ENCODE measurements at places on chromosomes 1 and 21. TPM values are rescaled to one million over a fixed set of nuclear protein-coding genes. Genes with fewer than 3 reads are reported as not detected.

- no peak for DNase-seq
Measured at GRCh38 chr1:221998781-221999180, 256.9 kb upstream of the DUSP10 start.

DNA sequence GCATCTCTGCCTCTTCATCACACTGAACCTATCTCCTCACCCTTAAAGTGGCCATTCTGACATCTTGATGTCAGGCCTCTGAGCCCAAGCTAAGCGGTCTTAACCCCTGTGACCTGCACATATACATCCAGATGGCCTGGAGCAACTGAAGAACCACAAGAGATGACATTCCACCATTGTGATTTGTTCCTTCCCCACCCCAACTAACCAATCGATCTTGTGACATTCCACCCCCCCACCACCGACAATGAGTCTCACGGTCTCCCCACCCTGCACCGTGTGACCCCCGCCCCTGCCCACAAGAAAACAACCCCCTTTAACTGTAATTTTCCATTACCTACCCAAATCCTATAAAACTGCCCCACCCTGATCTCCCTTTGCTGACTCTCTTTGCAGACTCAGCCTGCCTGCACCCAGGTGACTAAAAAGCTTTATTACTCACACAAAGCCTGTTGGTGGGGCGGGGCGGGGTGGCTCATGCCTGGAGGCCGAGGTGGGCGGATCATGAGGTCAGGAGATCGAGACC is 21.0 kb upstream of the PINK1 start:
- DNase-seq = no peak

DNA sequence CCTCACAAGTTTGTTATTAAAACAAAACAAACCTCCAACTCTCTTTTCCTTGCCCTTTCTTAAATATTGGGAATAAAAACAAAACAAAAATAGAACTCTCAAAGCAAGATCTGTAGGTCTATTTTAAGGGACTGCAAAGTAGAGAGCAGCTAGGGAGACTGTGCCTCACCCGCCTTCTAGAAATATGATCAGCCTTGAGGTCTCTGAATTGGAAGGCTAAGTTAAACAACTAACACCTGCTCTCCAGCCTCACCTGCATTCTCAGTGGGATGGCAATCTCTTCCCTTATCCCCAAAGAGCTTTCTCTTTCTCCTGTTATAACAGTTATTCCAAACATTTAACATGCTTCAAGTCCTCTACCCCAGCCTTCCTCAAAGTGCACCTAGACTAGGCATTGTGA is 75.5 kb upstream of the TNR start:
- DNase-seq = no peak

DNA sequence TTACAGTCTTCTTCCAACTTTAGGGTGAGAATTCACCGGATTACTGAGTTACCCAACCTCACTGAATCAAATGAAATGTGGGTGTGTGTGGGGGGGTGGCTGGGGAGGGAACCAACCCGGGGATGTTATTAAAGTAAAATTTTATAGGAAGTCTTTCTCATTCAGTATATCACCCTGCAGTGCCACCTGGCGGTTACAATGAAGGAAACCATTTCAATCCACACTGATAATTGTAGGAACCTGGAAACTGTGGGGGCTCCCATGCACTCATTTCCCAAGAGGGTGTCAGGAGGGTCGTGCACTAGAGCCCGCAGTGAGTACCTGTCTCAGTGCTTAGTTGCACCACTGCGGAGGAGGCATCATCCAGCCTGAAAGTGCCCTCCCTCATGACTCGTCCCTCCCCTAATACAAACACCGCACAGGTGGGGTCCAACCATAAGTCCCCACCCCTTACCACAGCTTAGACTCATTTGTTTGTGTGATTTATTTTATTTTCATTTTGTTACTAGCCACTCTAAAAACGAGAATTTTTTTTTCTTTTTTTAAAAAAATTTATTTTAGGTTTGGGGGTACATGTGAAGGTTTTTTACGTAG is 29.1 kb upstream of the IGSF5 start:
- DNase-seq = peak; percentile 58

DNA sequence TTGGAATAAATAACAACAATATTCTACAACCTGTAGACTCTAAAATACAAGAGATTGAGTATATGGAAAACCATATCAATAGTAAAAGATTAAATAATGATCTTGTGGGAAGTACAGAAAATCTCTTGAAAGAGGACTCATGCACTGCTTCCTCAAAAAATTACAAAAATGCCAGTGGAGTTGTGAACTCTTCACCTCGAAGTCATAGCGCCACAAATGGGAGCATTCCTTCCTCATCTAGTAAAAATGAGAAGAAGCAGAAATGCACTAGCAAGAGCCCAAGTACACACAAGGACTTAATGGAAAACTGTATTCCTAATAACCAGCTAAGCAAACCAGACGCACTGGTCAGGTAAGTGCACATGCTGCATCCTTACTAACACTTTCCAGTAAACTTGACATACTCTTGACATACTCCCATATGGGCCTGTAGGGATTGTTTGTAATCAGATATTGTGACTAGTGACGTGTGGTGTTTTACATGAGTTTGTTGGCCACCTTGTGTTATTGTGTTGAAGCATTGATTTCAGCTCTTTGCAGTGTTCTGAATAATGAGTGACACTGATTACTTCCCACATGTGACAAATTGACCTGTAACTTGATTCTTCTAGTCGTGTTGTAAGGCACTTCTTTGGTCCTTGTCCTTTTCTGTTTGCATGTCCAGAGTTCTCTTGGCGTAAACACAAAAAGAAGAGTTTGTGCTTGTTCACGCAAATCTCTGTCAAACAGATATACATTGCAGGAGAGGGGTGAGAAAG is 28.0 kb downstream of the MACO1 start:
- no peak for DNase-seq

DNA sequence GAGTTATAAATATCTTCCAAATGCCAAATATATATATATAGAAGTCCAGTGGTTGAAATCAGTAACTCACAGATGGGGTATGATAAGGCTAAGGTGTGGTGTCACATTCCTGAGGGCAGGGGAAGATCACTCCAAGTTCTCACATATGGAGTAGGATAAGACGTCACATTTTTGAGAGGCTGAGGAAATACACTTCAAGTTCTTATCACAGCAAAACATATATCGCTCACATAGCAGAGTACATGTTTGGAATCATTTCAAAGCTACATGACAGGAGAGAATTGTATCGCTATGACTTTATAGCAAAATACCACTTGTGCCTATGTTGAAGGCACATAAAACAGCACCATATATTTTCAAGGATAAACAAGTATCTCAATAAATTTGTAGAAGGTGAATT is 55.1 kb downstream of the RBM11 start:
- no peak for DNase-seq

- no peak for DNase-seq
Measured at GRCh38 chr21:46517361-46517760, 58.7 kb downstream of the DIP2A start.

GRCh38 chr1:42742617-42743316 is 2.7 kb upstream of the CLDN19 start:
- no peak for DNase-seq

DENND2C gene
- 1.9 TPM for total RNA-seq

SV2A gene
- total RNA-seq = 35.4 TPM

HSPG2 gene
- total RNA-seq = 10.4 TPM

ATAD3A gene
- 83.1 TPM for total RNA-seq

S100A9 gene
- not detected for total RNA-seq

IL10 gene
- total RNA-seq = not detected

Data from A673 (cell line).